Fibroblast of skin of scalp (primary cell): ENCODE measurements at places on chromosomes 1 and 21.
A peak's percentile ranks its signal among the peaks of the same experiment; 100 is the strongest.

DNA sequence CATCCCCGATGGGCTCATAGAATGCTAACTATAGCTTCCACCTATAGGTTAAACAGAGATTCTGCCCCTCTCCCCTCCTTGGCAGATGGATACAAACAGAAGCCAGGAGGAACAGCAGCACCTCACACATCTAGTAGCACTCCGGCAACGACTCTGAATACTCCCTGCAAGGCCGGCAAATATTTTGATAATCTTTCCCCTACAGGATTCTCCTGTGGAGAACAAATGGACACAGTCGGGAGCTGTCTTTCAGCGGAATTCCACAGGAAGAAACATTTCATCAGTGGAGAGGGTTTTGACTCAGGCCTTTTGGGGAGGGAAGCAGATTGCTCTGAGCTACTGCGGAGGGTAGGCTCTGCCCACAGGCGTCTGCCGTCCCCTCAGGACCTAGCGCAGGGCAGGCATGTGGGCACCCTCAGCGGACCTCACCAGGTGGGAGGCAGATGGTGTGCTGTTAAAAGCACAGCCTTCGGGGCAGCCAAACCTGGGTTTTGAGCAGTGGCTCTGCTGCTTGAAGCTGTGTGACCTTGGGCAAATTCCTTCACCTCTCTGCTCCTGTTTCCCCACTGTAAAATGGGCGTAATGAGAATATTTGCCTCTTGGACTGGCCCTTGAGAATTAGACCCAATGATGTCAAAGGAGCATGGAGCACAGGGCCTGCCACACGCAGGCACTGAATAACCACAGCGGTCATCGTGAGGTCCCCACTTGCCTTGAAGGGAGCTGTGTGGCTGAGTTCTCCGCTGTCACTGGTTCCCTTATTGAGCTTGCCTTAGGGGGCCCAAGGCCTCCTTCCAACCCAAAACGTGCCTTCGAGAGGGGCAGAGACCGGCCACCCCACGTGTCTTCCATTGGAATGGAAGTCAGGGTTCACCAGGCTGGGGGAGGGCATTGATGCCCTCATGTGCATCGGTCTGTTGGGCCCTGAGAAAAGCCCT, 19.2 kb upstream of the BCAR3 start:
- DNase-seq, result peak; percentile 47

DNA sequence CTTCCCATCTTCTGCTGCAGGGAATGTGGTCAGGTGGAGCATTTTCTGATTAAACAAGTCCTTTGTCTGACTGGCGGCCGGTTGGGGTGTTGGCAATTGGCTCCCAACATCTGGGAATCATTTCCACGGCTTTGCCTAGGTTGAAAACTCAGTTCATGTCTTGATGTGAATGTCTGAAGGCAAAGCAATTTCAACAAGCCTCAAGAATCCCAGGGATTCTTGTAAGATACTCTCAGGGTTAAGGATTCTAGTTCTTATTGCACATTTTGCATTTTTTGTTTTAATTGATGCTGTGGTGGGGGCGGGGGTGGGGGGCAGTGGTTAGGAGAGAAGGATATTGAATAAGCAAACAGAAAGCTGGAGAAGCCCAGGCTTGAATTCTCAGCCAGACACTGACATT, 273.9 kb downstream of the KIF26B start:
- DNase-seq, result peak; percentile 59

- DNase-seq, result peak; percentile 89
Observed at GRCh38 chr1:56070601-56071000, 508.8 kb downstream of the PLPP3 start.

DNA sequence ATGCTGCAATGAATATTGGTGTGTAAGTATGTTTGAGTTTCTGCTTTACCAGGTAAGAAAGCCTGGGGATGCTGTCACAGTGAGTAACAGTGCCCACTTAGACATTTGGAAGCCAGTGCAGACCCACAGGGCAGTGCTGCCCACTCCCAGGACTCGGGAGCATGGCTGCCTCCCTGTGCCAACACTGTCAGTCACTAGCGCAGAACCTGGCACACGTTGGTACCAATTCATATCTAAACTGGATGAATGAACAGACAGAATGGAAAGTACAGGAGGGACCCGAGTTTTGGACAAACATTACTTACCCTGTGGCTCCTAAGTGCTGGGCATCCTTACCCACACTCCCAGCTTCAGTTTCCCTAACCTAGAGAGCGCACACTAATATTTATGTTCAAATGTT, 1.6 kb upstream of the EVA1C start:
- no peak for DNase-seq

GRCh38 chr1:150180474-150180873, 30.8 kb downstream of the PLEKHO1 start:
- DNase-seq, result no peak

GRCh38 chr1:97911266-97912215, 9.3 kb downstream of the DPYD start:
- DNase-seq, result peak; percentile 34

DNA sequence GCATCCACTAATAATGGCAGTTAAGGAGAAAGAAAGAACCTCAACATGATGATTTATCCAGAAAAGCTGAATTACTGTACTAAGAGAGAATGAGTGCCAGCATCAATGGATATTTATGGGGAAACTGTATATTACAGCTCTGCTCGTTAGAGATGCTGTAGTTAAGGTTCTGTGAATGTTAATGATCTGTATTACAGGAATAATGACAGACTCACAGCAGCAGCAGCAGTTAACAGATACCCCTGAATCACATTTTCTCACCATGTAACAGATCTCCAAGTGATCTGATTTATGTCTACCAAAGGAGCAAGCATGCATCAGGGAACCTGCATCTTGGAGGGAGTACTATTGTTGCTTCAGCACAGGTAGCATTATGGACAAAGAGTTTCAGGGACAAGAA, 80.6 kb upstream of the C8B start:
- DNase-seq, result no peak

DNA sequence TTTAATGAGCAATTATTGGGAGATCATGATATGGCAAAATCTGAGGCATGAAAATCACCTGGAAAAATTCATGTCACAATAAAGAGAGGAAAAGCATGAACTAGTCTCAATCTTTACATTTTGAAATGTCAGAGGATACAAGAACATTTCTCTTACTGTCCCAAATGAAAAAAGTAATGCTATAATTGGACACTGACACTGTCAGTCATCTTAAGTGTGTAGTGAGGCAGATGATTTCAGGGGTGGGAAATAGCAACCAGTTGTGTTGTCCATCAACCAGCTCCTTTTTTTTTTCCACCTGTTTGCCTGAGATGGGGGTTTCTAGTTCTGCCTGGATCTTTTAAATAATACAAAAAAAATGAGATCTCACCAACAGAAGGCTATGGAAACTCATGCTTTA, 646.2 kb downstream of the KCNT2 start:
- DNase-seq, result no peak

GRCh38 chr1:42305639-42306038, 29.4 kb downstream of the FOXJ3 start:
- DNase-seq, result no peak
